Hepatic stellate cell (primary cell): ENCODE measurements at places on chromosomes 16 and 17.

DNA sequence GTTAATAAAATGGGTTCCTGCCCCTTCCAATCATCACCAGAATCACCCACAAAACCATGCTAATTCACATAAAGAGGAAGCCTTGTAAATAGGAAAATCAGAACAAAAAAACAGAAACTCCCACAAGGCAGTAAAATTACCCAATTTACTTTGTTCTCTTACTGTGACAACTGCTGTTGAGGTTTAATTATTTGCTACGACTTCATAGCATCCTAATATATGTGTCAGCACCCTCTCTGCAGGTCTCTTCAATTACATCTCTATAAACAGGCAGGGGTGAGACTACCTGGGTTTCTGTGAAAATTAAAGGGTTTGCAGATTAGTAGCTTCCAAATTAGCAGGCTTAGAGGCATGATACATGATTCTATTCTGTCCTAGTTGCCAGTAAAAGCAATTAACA, 2.7 kb downstream of the WDR59 start:
- no peak for DNase-seq

DNA sequence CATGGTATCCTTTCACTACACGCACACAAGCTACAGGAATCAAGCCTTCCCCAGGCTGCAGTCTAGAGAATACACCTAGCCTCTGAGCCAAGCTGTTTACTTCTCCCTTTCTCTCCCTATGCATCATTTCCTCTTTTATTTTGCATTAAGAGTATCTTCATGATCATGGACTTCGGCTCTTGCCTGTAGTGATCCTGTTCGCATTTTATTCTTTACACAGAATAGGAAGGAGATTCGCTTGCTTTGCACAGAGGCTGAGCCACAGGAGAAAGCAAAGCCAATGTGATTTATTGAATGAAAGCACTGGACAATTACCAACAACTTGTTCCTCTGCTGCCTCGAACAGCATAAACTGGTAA, 172.7 kb downstream of the ANKFN1 start:
- no peak for DNase-seq

- DNase-seq, result peak; percentile 61
Observed at GRCh38 chr17:8488901-8489300, 53.2 kb downstream of the NDEL1 start.

DNA sequence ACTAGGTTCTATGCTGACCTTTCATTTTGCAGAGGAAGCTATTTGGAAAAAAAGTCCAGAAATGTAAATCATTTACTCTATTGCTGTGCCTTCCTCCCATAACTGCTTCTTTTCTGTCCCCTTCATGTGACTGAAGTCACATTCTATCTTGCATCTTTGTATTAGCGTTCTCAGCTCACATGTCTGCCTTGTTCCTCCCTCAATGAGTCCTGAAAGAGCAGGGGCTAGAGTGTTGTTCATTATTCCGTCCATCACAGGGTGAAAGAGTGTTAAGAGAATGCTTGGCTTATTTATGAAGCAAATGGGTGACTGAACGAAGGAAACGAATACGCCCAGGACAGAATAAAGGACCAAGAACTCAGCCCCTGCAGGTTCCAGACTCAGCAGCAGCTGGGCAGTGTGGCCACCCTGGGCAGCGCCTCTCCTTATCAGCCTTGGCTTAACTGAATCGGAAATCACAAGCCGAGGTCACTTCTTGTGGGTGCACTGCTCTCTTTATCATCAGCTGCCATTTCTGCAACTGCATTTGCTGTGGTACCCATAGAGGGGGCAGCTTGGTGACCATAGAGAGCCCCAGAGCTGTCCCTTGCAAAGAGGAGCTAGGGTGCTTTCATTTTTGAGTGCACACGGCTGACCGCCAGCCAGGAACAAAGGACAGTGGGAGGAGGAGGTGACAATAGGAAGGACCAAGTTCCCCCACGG, 1.8 kb upstream of the PIK3R6 start:
- DNase-seq, result no peak

- no peak for DNase-seq
Observed at GRCh38 chr16:58299757-58300349, 5.0 kb upstream of the PRSS54 start.

DNA sequence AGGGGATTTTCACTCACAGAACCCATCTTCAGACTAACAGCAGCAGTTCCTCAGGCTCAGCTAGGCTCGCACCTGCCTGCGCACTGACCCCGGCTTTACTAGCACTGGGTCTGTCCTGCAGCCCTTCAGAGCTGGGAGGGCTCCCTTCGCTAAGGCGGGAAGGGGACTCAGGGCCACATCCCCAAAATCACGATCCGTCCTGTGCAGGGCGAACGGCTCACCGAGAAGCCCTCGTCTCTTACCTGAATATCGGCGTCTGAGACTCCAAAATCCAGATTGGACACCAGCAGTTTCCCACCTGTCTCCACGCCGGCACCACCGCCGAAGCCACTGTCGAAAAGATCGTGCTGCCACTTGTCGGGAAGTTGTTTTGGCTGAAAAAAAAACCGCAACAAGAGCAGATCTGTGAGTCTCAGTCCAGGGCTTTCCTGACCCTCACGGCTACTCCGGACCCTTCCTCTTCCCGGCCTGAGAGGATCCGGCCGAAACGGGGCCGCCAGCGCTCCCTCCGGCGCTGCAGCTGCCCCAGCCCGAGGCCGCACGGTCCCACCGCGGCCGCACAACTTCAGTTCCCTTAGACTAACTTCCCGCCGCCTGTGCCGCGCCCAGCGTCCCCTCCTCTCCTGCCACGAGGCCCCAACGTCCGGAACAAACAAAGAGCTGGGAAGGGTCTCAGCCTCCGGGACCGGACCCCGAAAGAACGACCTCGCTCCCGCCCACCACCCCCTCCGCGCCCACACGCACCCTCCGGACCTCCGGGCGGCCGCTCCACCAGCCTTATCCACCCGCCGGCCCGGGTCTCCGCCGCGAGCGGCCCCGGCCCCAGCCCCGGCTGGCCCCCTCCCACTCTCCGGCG, 711 bp downstream of the ALYREF start:
- no peak for DNase-seq
